ENCODE measurements at places on chromosomes 7 and 10. TPM values are rescaled to one million over a fixed set of nuclear protein-coding genes. Genes with fewer than 3 reads are reported as not detected.

Gene GPNMB
- 1.9 TPM for total RNA-seq

GRCh38 chr10:28283251-28283650 is 19.6 kb downstream of the MPP7 start:
- peaks cover 5% of the 10 kb centered on the region for H3K36me3 ChIP-seq
- H3K27ac ChIP-seq, result no peak overlapping the region
- peaks cover 48% of the 10 kb centered on the region for H3K4me1 ChIP-seq
- H3K4me3 ChIP-seq, result no peak overlapping the region
- DNase-seq, result no peak

- H3K27me3 ChIP-seq, result peaks cover 4% of the 10 kb centered on the region
- H3K4me3 ChIP-seq, result no peak overlapping the region
- no peaks in the 10 kb centered on the region for H3K4me1 ChIP-seq
- H3K27ac ChIP-seq, result no peak overlapping the region
- DNase-seq, result no peak
Measured at GRCh38 chr7:91182819-91183764, 81.1 kb upstream of the FZD1 start.

DNA sequence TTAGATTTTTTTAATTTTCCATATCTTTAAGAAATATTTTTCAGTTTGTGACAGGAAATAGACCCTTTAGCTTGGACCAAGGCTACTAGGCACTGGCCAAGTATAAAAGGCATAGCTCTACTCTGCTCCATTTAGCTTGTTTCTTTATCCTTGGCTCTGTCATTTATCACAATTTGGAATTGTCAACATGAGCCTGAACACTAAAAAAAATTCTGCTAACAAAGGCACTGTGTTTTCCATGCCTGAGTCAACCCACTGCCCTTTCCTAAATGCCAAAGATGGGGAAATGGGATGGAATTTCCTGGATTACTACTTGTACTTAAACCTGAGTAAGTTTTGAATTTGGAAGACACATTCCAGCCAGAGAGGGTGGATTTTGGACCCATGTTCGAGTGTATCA is 128.4 kb downstream of the NSUN6 start:
- no peaks in the 10 kb centered on the region for H3K27me3 ChIP-seq
- H3K4me3 ChIP-seq, result no peak overlapping the region
- no peak for DNase-seq
- no peaks in the 10 kb centered on the region for H3K4me1 ChIP-seq
- no peak overlapping the region for H3K27ac ChIP-seq
- peaks cover 6% of the 10 kb centered on the region for H3K36me3 ChIP-seq

- no peaks in the 10 kb centered on the region for H3K36me3 ChIP-seq
- no peak for DNase-seq
- H3K27ac ChIP-seq, result no peak overlapping the region
- H3K4me1 ChIP-seq, result peaks cover 12% of the 10 kb centered on the region
- no peak overlapping the region for H3K4me3 ChIP-seq
Measured at GRCh38 chr7:144907577-144907976, 71.7 kb upstream of the TPK1 start.

GRCh38 chr7:102988631-102989560 is 76.1 kb downstream of the LRRC17 start:
- no peak for DNase-seq
- H3K4me3 ChIP-seq, result no peak overlapping the region
- no peaks in the 10 kb centered on the region for H3K36me3 ChIP-seq

Measured in activated naive CD8-positive, alpha-beta T cell treated with anti-CD3 and anti-CD28 coated beads for 36 hours (primary cell).